ENCODE measurements at places on chromosomes 12 and 14.

DNA sequence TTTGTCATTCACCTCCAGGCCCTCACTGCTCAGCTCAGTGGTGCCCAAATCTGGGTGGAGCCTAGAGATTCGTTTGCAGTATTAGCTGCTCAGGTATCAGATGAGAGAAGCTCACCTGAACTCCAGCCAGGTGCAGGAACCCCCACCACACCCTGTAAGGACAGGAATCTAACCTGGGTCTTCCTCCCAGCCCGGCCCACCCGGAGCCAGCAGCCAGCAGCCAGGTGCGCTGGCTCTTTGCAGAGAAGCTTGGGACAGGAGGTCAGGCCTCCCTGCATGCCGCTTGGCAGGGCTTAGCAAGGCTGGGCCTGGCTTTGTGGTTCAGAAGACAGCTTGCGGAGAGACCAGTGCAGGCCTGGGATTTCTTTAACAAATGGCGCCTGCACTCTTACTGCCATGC is 125.6 kb upstream of the MYL2 start:
- DNase-seq, result no peak

GRCh38 chr12:101229841-101230241 is 19.8 kb upstream of the SLC5A8 start:
- DNase-seq, result no peak

- no peak for DNase-seq
These were observed 3.2 kb downstream of the STAB2 start for GRCh38 chr12:103590271-103590670.

- DNase-seq, result no peak
These were observed 89.7 kb downstream of the NUMB start for GRCh38 chr14:73368616-73369015.

GRCh38 chr12:124371366-124371765 is 76.5 kb downstream of the RFLNA start:
- DNase-seq, result no peak

DNA sequence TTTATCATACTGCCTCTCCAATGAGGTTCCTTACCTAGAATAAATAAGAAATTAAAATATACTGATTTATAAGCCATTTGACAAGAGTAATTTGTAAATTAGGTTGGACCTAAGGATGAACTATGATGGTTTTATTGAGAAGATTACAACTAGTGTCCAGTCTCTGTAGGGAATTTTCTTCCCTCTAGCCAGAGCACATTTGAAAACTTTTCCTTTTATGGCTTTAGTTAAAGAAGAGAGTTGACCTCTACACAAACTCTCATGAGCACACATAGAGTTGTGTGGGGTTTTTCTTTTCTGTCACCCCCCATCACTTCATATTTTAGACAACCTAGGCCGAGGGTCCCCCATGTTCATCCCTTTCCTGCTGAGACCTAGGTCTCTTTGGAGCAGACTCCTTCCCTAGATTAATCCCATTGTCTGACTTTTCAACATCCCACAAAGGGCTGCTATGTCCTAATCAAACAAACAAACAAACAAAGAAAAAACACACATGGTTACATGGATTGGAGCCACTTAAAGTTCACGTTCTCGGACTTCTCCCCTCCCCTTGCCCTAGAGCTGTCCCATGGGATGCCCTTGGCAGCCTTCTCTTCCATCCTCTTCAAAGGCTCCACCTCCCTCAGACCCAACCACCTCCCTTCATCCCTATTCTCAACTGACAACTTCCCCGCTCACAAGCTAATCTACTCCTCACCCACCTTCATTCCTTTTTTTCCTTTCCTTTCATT is 40.7 kb downstream of the GPR135 start:
- no peak for DNase-seq

DNA sequence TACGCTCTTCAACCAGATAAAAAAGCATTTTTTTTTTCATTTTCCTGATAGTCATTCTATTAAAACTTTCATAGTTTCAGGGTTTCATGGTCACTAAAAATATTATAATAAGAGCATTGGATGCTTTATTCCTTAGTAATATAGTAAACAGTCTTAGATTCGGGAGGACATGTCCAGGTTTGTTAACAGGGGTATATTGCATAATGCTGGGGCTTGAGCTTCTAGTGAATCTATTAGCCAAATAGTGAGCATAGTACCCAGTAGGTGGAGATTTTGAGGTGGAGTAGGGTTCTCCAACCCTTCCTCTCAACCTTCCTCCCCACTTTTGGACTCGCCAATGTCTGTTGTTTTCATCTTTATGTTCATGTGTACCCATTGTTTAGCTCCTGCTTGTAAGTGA is 277.4 kb upstream of the RGS6 start:
- no peak for DNase-seq

GRCh38 chr12:98893126-98893674 is 248.1 kb downstream of the APAF1 start:
- DNase-seq, result no peak

DNA sequence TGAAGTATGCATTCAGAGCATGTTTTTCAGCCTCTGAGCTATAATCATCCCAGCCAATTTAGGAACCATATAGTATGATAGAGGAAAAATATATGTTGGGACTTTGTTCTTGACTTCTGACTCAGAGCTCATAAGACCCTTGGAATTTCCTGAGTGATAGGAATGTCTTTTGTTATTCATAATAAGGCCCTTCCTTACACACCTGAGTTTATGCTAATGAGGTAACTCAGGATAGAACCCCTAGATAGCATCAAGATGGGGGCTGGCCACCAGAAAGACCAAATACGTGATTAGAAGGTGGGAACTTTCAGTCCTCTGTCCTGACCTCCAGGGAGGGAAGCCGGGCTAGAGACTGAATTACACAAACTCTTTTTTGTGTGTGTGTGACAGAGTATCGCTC is 32.4 kb upstream of the PLEK2 start:
- no peak for DNase-seq

DNA sequence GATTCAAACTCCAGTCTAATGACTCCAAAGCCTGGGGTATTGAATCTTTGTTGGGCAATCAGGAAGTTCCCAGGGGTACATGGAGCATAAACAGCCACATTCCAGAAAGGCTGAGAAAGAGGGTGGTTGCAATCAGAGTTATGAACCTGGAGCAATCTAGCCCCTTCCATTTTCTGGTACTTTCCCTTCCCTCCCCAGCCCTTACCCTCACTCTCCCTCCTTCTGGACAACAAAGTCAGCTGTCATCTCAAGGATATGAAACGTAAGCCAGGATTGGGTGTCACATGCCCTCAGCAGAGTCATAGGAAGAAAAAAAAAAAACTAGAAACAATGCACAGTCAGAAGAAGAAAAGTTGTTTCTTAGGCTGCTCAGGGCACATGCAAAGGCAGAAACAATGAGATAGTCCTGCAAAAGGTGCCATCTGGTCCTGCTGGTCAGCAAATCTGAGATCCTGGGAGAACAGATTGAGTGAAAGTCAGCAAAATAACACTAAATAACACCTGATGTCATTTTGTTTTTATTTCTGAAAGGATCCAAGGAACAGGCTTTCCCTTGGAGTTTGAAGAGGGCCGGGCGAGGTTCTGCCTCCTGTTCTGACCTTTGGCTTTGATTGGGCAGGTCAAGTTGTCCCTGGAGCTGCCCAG is 27.1 kb downstream of the TMEM229B start:
- no peak for DNase-seq

GRCh38 chr12:79629561-79629960 is 61.2 kb downstream of the PAWR start:
- DNase-seq, result no peak

DNA sequence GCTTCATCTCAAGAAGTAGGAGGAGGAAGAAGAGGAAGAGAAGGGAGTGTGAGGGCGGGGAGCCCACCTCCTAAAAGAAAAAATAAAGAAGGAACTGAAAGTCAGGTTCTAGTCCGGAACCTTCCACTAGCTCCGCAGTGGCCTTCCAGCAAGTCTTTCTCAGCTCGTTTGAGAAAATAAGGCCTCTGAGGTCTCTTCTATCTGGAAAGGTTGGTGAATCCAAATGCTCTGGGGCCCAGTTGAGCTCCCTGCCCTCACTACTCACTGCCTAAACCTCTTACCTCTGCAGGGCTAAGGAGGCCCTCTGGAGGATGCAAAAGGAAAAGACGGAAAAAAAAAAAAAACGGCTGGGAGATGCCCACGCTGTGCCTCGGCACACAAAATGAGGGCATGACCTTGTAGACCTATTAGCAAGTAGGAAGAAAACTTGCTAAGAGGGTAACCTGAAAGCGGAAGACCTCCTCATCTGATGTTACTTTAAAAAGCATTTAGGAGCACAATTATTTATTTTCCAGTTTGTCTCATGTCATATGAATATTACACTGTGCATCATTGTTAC is 35.9 kb downstream of the FBLN5 start:
- DNase-seq, result no peak

GRCh38 chr12:103102225-103102744 is 144.8 kb downstream of the ASCL1 start:
- no peak for DNase-seq

- no peak for DNase-seq
These were observed 26.5 kb downstream of the FBXL14 start for GRCh38 chr12:1567852-1568251.

- no peak for DNase-seq
These were observed 87.0 kb downstream of the IRF2BPL start for GRCh38 chr14:76941544-76941943.

- peak; percentile 31 for DNase-seq
These were observed 31.5 kb downstream of the SLC6A12 start for GRCh38 chr12:182381-182892.

DNA sequence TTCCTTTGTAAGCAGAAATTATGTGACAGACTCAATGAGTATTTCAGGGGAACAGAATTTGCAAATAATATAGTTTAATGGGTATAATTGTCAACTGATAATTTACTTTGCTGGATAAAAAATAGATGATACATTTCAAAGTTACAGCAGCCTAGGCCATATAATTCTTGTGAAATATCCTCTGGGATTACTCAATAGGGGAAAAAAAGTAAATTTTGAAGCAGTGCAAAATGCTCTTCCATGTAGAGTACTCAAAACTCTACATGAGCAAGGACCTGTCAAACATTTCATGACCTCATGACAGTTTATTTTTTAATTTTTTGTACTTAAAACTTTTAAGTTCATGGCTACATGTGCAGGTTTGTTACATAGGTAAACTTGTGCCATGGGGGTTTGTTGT is 163.3 kb downstream of the DACT1 start:
- DNase-seq, result no peak

- no peak for DNase-seq
These were observed 210.1 kb upstream of the EEA1 start for GRCh38 chr12:93139028-93139665.

All from fibroblast of skin of left quadriceps (primary cell).